ENCODE measurements at places on chromosomes 12 and 14.
A peak's percentile ranks its signal among the peaks of the same experiment; 100 is the strongest.

- H3K27me3 ChIP-seq, result peaks cover 7% of the 10 kb centered on the region
- no peaks in the 10 kb centered on the region for H3K36me3 ChIP-seq
- no peaks in the 10 kb centered on the region for H3K4me1 ChIP-seq
- H3K27ac ChIP-seq, result no peak overlapping the region
These were observed 68.6 kb downstream of the TMEM30B start for GRCh38 chr14:61212546-61212945.

DNA sequence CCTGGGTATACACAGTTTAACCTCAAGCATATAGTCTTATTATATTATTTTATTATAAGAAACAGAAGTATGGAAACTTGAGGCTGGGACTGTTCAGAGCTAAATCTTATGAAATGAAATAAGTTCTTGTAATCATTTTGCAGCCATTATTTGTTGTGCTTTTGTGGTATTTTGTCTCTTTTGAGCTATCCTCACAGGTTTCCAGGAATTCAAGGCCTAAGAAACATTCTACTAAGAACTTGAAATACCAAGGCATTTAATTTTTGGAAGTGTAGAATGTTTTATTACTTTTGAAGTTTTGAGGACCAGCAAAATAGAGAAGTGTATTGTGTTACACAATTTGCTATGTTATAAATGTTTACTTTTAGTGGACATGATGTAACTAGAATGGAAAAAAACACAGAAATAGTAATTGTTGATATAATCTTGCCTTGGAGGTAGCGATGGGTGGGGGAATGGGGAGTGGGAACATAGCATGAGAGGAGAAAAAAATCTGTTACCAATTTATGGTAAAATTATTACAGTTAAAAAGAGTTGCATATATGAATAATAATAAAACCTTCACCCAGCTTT is 81.7 kb downstream of the CRADD start:
- no peak overlapping the region for H3K4me3 ChIP-seq
- no peaks in the 10 kb centered on the region for H3K27me3 ChIP-seq
- H3K4me1 ChIP-seq, result peaks cover 12% of the 10 kb centered on the region
- no peak for DNase-seq

DNA sequence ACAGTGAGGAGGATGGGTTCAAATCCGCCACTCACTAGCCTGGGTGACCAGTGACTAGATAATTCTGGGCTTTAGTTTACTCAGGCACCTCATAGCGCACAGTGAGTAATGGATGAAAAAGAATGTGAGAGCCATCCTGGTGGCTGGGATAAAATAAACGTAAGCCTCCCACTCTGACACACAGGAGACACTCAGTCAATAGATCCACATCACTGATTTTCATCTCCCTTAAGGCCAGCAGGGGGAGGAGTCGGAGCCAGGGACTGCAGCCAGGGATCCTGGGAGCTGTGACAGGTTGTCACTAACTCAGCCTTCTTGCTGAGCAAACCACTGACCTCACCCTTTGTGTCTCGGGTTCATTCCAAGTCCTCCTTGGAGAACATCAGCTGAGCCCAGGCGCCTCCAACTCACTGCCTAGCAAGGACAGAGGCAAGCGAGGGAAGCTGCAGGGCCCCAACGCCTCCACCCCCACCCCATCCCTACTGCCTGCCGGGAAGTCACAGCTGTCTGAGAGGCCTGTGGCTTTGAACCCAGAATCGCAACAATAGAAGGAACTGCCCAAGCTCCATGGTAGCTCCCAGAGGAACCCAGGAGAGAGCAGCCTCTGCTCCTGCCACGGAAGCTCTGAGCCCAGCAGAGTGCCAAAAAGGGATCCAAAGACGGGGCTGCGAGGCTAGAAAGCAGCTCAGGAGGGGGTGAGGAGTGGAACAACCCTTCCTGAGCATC is 30.7 kb downstream of the PXN start:
- no peaks in the 10 kb centered on the region for H3K36me3 ChIP-seq
- no peaks in the 10 kb centered on the region for H3K27me3 ChIP-seq
- H3K4me3 ChIP-seq, result peak overlapping the region; percentile 70
- peak overlapping the region; percentile 94 for H3K27ac ChIP-seq
- peaks cover 100% of the 10 kb centered on the region for H3K4me1 ChIP-seq

- H3K27ac ChIP-seq, result no peak overlapping the region
- no peak overlapping the region for H3K4me3 ChIP-seq
These were observed 39.5 kb upstream of the NT5DC3 start for GRCh38 chr12:103880299-103881142.

GRCh38 chr14:22634233-22634900 is 9.8 kb downstream of the OR6J1 start:
- no peak overlapping the region for H3K27ac ChIP-seq
- H3K4me1 ChIP-seq, result no peaks in the 10 kb centered on the region
- H3K4me3 ChIP-seq, result no peak overlapping the region

- DNase-seq, result no peak
- no peaks in the 10 kb centered on the region for H3K27me3 ChIP-seq
- H3K36me3 ChIP-seq, result no peaks in the 10 kb centered on the region
- no peak overlapping the region for H3K27ac ChIP-seq
These were observed 170.7 kb upstream of the KITLG start for GRCh38 chr12:88750867-88751543.

DNA sequence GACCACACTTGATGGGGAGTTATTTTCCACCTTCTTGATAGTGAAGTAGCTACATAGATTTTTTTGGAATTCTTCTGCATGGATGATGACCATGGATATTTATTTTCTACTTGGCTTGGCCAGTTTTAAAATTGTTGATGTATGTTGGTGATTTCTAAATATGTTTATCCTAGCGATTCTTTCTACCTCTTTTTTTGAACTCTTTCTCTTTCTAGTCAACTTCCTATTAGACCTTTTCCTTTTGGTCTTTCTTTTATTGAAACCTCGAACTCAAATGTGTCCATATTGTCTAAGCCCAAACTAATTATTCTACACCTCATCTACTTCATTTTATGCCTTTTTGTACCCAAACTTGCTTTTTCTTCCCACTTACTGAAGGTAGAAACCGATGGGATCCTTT is 37.0 kb downstream of the CCDC91 start:
- H3K4me1 ChIP-seq, result peaks cover 2% of the 10 kb centered on the region
- H3K27me3 ChIP-seq, result no peaks in the 10 kb centered on the region
- H3K36me3 ChIP-seq, result no peaks in the 10 kb centered on the region
- no peak overlapping the region for H3K27ac ChIP-seq

DNA sequence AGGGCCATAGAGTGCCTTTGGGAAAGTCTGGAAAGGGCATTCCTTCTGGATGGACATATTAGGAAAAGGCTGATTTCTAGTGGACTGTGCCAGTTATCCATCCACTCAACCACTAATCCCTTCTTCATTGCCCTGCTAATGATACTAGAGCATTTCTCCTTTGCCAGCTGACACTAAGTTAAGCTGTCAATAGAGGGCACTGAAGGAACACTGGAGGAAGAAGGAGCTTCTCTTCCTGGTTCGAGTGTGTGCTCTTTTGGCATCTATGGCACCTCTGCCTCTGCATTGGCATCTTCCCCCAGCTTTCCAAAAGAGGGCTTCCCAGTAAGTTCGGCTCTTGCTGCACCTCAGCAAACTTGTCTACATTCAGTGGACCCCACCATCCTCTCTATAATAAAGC is 165.4 kb downstream of the DERA start:
- peaks cover 3% of the 10 kb centered on the region for H3K27me3 ChIP-seq
- DNase-seq, result peak; percentile 6
- no peaks in the 10 kb centered on the region for H3K4me1 ChIP-seq
- no peak overlapping the region for H3K27ac ChIP-seq

DNA sequence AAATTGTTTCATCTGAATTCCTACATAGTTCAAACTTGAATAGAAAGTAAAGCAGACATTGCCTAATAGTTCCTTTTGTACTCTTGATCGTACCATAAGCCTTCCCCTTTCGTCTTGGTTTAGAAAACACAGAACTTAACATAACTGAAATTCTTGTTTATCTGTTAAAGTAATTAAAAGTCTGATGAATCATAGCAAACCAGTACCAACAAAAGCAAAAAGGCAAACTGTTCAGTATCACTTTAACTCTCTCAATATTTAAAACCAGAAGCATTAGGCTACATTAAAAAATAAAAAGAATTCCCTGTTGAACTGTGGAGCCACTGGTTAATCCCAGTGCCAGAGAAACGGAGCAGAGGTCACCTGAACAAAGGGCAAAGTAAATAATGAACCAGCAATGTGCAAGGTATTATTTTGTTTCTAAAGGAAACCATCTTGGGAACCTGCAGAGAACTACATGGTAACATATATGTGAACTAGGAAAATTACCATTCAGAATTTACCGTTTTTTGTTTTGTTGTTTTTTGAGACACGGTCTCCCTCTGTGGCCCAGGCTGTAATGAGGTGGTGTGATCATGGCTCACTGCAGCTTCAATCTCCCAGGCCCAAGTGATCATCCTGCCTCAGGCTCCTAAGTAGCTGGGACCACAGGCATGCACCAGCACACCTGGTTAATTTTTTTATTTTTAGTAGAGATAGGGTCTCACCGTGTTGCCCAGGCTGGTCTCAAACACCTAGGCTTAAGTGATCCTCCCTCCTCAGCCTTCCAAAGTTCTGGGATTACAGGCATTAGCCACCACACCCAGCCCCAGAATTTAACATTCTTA is 17.1 kb upstream of the HIGD1C start:
- no peaks in the 10 kb centered on the region for H3K27me3 ChIP-seq
- peak overlapping the region; percentile 44 for H3K27ac ChIP-seq
- H3K4me3 ChIP-seq, result peak overlapping the region; percentile 63
- peak; percentile 61 for DNase-seq
- peaks cover 37% of the 10 kb centered on the region for H3K36me3 ChIP-seq

- no peak for DNase-seq
- no peaks in the 10 kb centered on the region for H3K4me1 ChIP-seq
- H3K4me3 ChIP-seq, result no peak overlapping the region
- no peaks in the 10 kb centered on the region for H3K36me3 ChIP-seq
- no peaks in the 10 kb centered on the region for H3K27me3 ChIP-seq
These were observed 402.8 kb downstream of the FOXG1 start for GRCh38 chr14:29169408-29169807.

DNA sequence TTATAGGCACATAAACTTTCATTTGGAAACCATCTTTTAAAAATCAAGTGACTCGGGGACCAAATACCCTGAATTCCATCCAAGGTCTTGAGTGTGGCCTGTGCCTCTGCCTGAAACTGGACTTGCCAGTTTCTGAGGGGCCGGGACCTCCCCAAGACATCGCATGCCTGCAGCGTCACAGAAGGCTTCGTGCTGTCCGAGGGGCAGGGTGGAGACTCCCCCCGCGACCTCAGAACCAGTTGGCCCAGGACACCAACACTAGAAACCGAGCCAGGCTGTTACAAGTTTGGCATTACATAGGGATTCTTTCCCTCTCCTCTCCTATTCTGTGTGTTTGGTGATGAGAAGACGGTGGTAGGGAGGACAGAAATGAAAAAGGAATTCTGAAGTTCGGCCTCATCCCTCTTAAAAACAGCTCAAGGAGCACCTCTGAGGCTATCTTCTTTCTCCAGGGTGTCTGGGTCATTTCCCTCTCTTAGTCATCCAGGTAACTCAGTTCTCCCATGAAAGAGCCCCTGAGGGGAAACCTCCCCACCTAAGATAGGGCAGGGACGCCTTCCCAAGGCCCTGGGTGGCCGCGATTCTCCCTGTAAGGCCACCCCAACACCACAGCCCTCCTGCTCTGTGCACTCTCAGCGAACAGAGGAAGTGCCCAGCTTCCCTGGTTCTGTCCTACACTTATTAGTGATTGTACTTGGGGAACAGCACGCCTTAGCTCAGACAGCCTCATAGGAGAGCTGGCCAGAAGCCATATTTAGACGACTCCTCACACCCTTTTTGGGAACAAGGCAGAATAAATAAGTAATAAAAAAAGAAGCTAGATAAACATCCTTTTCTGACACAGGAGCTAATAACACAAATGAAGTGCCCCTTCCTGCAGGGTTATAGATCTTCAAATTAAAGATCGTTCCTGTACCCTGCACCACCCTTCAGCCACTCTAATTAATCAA is 93.8 kb downstream of the BCL11B start:
- no peak overlapping the region for H3K27ac ChIP-seq
- H3K36me3 ChIP-seq, result no peaks in the 10 kb centered on the region

GRCh38 chr14:72568296-72568992 is 325.5 kb downstream of the DPF3 start:
- no peak for DNase-seq
- H3K36me3 ChIP-seq, result no peaks in the 10 kb centered on the region
- H3K27me3 ChIP-seq, result peaks cover 2% of the 10 kb centered on the region

DNA sequence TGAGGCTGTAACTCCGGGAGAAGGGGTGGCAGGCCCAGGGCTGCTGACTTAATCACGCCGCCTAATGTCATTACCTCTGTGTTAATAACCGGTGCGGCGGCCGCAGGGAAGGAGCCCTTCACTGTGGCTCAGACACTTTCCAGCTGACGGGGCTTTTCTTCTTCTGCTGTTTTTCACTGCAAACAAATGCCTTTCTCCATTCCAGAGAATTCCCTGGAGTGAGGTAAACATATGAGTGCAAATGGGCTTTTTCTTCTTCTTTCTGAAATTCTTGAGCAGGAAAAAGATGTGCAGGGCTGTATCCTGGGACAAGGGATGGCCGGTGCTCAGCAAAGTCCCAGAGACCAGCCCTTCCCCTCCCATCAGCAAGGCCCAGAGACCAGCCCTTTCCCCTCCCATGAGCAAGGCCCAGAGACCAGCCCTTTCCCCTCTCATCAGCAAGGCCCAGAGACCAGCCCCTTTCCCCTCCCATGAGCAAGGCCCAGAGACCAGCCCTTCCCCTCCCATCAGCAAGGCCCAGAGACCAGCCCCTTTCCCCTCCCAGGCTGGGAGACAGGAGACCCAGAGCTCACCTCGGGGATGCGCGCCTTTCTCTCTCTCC is 33.4 kb upstream of the FAM181A start:
- no peaks in the 10 kb centered on the region for H3K36me3 ChIP-seq
- H3K4me3 ChIP-seq, result no peak overlapping the region
- no peak overlapping the region for H3K27ac ChIP-seq
- DNase-seq, result no peak
- no peaks in the 10 kb centered on the region for H3K27me3 ChIP-seq
- no peaks in the 10 kb centered on the region for H3K4me1 ChIP-seq

DNA sequence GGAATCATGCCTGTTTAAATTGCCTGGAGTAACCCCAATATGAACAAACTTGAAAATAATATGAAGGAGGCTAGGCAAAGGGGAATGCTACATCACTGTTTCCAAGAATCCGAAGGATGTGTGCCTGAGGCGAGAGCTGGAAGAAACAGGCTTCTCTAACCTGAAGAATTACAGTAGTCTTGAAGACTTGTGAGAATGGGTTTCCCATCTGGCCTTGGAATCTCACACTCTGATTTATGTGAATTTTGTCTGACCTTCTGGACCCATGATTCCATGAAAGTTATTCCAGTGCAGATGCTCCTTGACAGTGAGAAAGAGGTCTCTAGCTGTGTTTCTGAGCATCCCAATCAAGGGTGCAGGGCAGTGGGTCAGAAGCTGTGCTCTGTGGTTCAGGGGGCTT is 122.1 kb upstream of the PARP11 start:
- H3K27me3 ChIP-seq, result no peaks in the 10 kb centered on the region
- no peaks in the 10 kb centered on the region for H3K4me1 ChIP-seq
- no peak for DNase-seq
- no peak overlapping the region for H3K4me3 ChIP-seq
- no peak overlapping the region for H3K27ac ChIP-seq

- no peak overlapping the region for H3K27ac ChIP-seq
- no peak overlapping the region for H3K4me3 ChIP-seq
- H3K4me1 ChIP-seq, result peaks cover 7% of the 10 kb centered on the region
- H3K36me3 ChIP-seq, result no peaks in the 10 kb centered on the region
- DNase-seq, result no peak
- H3K27me3 ChIP-seq, result peaks cover 5% of the 10 kb centered on the region
These were observed 224.7 kb upstream of the EGLN3 start for GRCh38 chr14:34175574-34175973.

GRCh38 chr14:72647782-72648181 is 246.1 kb downstream of the DPF3 start:
- H3K27ac ChIP-seq, result no peak overlapping the region
- no peak overlapping the region for H3K4me3 ChIP-seq
- H3K27me3 ChIP-seq, result no peaks in the 10 kb centered on the region
- H3K36me3 ChIP-seq, result no peaks in the 10 kb centered on the region
- no peaks in the 10 kb centered on the region for H3K4me1 ChIP-seq
